ENCODE measurements at places on chromosomes 1 and 21.

GRCh38 chr21:34362136-34362444 is 1.7 kb upstream of the KCNE2 start:
- DNase-seq = no peak

- DNase-seq = no peak
Observed at GRCh38 chr1:201714542-201715329, 114.2 kb upstream of the IPO9 start.

- no peak for DNase-seq
Observed at GRCh38 chr1:185813401-185813979, 79.3 kb downstream of the HMCN1 start.

DNA sequence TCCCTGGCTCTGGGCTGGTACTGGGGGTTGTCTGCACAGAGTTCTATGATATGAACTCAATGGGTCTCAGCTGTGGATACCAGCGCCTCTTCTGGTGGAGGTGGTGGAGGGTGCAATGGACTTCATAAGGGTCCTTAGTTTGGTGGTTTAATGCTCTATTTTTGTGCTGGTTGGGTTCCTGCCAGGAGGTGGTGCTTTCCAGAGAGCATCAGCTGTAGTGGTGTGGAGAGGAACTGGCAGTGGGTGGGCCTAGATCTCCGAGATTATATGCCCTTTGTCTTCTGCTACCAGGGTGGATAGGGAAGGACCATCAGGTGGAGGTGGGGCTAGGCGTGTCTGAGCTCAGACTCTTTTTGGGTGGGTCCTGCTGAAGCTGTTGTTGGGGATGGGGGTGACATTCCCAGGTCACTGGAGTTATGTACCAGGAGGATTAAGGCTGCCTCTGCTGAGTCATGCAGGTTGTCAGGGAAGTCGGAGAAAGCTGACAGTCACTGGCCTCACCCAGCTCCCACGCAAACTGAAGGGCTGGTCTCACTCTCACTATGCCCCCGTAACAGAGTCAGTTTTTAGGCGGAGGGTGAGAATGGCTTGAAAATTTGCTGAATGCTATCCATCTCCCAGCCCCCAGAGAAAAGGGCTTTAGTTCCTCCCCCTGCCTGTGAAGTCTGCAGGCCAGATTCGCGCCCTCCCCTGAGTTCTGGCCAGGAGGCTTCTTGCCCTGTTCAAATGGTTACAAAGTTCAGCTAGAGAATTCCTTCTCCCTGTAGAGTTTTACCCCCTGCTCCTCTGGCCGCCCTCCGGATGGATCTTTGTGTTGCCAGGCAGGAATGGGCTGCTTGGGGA is 902.9 kb downstream of the LTN1 start:
- DNase-seq = no peak
